ENCODE measurements at places on chromosomes 5 and 9. TPM values are rescaled to one million over a fixed set of nuclear protein-coding genes. Genes with fewer than 3 reads are reported as not detected.

The CER1 gene
- polyA plus RNA-seq, result 0.46 TPM

DNA sequence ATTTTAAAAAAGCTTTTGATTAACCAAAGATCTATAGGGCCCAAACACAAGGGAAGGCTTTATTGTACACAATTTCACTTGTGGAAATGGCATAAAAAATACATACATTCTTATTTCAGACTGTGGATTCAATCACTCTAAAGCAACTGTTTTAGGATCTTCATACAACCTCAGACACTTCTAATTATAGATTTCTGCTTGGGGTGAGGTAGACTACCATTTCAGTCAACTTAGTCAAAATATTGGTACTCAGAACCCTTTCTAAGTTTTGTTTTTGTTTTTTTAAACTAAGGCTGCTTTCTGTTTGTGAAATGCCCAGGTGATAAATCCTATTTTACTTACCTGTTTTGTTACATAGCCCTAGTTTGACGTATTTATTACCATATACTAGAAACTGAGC, 284.5 kb upstream of the RASA1 start:
- DNase-seq, result no peak

The MSH3 gene
- 12.6 TPM for polyA plus RNA-seq

The ARL14EPL gene
- polyA plus RNA-seq, result not detected

DNA sequence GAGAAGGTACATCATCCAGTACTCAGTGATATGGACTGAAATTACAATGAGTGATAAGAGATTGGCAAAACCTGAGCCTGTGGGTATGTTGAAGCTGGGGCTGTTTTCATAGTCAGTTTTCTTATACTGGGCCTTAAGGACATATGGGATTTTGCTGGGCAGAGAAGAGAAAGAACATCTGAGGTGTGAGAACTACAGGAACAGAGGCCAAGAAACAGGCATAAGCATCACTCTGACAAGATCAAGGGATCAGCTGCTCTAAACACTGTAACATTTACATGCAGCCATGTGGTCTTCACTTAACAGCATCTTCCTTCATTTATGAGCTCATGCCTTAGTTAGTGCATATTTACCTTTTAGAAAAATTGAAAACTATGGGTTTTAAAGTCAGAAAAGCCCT, 220.0 kb downstream of the TRIM36 start:
- no peak for DNase-seq

The LOX gene
- 63.2 TPM for polyA plus RNA-seq

The ENTPD8 gene
- 0.46 TPM for polyA plus RNA-seq

All from forelimb muscle (tissue), 1 donor.